ENCODE measurements at places on chromosomes 1 and 21. TPM values are rescaled to one million over a fixed set of nuclear protein-coding genes. Genes with fewer than 3 reads are reported as not detected.

Gene S100A1
- total RNA-seq, result 739 TPM

- no peak for DNase-seq
Measured at GRCh38 chr1:161074676-161075368, 5.1 kb upstream of the ARHGAP30 start.

DNA sequence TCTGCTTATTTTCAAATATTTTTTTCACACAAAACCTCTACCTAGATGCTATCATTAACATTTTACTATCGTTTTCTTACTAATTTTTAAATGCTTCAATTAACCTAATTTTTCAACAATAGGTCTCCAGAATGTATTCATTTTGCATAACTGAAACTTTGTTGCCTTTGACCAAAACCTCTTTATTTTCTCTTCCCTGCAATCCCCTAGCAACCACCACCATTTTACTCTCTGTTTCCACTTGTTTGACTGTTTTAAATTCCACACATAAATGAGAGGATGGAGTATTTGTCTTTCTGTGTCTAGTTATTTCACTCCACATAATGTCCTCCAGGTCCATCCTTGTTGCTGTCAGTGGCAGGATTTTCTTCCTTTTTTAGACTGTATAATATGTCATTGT is 9.5 kb upstream of the F13B start:
- no peak for DNase-seq

DNA sequence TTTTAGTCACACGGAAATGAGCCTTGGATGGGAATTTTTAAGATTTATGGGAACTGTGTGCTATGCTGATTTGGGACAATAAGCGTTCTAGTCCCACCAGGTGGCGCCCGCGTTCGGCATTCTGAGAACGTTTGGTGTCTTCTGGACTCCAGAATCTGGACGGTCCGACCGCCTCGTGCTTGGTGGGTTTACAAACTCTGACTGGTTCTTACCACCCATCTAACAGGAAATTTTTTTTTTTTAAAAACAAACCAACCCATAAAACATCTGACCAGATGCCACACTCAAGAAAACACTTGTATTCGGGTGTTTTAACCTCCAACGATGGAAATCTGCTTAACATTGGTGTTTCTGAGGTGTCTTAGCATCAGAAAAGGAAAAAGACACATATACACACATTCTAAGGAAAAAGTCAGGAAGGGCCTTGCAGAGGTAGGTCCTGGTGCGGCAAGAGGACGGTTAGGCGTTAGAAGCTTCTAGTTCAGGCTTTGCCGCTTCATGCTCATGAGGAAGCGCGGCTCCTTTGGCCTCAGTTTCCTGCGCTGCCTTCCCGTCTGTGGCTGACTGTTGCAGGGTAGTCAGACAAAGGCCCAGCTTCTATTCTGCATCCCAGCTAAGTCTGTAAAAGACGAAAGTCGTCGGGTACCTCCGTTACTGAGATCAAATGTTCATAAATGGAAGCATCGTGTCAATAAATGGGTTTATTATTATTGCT is 814 bp upstream of the DYRK3 start:
- peak; percentile 80 for DNase-seq

DNA sequence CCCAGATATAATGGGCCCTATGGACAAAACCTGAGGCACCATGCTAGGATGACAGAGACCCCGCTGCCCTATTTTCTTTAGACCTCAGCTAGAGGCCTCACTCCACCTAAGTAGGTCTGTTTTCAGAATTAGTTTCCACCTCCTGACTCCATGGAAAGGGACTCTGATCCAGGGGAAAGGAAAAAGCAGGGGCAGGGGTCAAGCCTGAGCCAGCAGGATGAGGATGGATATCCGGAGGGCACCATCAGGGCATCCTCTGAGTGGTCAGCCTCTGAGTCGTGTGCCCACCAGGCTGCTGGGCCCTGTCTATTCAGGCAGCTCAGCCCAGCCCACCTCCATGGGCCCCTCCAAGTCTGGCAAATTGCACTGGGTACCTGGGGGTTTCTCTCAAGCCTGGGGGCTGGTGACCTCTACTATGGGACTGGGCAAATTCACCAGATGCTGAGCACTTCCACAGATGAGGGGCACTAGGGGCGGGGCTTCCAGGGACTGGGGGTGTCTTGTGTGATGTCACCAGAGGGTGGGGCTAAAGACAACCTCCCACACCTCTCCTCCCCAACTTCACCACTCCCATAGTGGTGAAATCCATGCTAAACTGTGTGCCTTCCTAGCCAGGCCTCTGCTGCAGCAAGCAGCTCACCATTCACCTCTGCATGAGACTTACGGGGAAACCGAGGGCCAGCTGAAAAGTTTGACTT is 5.5 kb downstream of the PAQR7 start:
- DNase-seq, result no peak
